ENCODE measurements at places on chromosomes 13 and 19.

GRCh38 chr19:3234800-3235199 lies 10.3 kb downstream of the CELF5 start:
- no peak for DNase-seq

GRCh38 chr19:44010468-44010867 lies 7.7 kb downstream of the ZNF230 start:
- no peak for DNase-seq

DNA sequence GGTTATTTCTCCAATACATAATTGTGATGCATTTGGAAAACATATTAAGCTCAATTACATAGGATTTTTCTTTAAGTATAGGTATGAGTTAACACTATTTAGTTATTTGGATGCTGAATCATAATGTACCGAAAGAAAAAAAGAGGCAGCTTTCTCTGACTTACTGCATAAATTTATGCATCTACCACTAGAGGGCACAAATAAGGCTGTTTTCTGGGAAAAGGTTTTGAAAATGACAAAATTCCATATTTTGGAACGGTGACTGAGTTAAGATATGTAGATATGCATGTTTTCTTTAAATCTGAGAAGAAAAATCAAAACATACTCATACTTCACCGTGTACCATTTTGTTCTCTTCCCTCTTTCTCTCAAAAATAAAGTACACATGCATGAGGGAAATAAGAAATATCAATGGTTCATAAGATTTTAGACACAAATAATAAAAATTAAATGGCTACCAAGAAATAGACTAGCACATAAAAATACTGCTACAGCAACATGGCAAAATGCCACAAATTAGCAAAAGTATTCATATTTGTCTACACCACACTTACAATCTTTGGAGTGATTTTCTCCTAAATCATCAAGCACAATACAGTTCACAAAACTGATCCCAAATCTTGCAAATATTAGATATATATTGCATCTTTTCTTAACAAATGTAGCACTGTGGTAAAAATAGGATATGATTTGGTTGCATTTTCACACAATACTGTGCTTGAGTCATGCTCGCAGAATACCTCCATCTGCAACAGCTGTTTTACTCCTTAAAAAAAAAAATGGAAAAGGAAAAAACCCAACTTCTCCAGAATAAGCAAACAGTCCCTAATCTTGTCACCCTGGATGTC lies 260.0 kb downstream of the FGF14 start:
- no peak for DNase-seq

DNA sequence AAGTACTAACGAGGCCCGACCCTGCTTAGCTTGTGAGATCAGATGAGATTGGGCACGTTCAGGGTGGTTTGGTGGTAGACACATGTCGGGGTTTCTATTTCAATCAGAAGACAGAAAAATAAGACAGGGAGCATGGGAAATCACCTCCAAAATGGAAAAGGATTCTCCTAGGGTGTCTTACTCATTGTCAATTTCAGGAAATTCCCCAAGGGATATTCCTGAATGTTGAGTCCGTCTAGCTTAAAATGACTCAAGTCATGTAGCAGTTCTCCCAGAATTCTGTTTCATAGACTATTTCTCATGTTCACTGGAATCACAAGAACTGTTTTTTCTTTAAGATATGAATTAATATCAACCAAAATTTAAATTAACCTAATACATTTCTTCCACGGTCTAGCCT lies 380.1 kb downstream of the EFNB2 start:
- no peak for DNase-seq

GRCh38 chr13:103358255-103358932 lies 292.2 kb upstream of the SLC10A2 start:
- no peak for DNase-seq

DNA sequence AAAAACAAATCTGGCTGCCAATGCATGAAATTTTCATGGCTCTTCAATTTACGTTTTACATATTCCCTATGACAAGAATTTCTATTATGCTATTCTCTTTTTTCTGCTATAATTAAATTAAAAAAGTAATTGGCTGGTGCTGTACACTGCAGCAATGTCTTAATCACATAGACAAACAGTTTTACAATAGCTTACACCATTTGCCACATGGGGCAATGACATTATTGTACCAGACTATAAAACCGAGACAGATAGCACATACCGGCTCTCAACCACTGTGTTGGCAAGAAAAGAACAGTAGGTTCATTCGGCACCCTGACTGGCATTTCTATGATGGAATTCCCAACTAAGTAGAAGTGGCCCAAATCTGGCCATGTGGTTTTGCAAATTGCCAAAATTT lies 67.7 kb downstream of the DACH1 start:
- DNase-seq: no peak

- no peak for DNase-seq
These were observed 324.8 kb upstream of the PCDH9 start for GRCh38 chr13:67554746-67555452.

DNA sequence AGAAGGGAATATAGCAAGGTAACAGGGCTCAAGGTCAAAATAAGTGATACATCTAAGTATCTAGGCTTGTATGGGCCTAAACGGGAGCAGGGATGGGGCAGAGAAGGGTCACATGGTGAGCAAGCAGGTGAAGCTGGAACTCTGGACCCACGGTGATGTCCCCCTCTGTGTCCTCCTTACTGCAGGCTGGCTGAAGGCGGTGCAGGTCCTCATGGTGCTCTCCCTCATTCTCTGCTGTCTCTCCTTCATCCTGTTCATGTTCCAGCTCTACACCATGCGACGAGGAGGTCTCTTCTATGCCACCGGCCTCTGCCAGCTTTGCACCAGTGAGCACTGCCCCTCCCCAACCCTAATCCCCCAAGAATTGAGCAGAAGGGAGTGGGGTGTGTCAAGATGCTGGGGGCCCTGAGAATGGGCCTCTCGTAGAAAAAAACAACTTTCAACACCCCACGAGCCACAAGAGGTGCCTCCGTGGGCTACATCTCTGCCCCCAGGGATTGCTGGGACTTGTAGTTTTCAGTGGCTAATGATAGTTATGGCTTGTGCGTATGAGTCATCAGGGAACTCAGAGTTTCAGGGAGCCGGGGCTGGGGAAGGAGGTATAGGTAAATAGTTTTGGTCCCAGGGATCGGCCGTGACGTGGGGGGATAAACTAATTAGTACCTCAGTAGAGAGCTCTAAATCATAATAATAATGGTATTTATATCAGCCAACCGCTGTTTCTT lies 4.0 kb downstream of the EMP3 start:
- DNase-seq: no peak

DNA sequence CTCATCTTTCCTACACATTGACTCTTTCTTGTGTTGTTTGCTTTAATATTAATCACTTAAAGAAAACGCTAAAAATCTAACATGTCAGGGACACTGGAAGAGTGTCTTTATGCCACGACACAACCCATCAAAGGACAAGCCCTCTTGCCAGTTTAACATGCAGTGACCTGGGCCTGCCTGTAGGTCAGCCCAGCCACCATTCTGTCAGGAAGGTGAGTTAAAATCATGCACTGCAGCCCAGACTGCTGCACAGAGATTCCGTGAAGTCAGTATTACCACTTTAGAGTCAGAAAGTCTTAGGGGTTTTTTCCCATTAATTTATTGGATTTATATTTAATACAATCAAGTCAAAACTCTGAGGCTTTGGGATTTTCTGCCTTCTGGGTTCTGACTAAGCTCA lies 58.0 kb downstream of the TNFRSF19 start:
- DNase-seq: no peak

DNA sequence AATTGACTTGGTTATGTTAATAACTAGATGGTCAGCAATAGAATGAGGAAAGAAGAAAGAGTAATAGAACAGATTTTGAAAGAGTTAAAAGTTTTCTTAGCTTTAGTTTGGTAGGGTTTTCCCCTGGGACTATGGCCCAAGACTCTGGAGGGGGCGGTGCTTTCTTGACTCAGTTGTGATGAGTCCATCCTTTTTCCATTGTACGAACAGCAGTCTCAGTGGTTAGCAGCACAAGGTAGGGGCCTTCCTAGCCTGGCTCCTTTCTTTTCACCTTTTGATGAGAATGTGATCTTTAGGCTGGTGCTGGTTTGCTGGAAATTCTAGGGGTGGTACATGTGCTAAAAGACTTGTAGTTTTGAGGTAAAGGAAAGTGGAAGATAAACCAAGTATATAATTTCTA lies 38.8 kb downstream of the ZNF506 start:
- DNase-seq: no peak

DNA sequence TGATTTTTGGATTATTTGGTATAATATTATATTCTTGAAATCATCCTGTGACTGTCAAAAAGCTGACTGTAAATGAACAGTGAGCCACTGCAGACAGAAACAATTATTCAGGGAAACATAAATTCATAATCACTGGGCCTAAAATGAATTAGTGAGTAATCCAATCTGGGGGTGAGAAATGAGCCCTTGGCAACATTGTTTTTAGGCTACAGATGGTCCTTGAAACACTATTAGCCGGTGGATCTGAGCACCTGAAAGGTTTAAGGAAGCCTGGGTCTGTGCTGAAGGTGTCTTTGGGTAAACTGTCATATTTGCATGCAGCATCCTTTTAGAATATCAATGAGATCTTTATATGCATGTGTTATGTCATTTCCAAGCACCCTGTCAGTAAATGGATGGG lies 290.7 kb downstream of the ATP8A2 start:
- DNase-seq: no peak

DNA sequence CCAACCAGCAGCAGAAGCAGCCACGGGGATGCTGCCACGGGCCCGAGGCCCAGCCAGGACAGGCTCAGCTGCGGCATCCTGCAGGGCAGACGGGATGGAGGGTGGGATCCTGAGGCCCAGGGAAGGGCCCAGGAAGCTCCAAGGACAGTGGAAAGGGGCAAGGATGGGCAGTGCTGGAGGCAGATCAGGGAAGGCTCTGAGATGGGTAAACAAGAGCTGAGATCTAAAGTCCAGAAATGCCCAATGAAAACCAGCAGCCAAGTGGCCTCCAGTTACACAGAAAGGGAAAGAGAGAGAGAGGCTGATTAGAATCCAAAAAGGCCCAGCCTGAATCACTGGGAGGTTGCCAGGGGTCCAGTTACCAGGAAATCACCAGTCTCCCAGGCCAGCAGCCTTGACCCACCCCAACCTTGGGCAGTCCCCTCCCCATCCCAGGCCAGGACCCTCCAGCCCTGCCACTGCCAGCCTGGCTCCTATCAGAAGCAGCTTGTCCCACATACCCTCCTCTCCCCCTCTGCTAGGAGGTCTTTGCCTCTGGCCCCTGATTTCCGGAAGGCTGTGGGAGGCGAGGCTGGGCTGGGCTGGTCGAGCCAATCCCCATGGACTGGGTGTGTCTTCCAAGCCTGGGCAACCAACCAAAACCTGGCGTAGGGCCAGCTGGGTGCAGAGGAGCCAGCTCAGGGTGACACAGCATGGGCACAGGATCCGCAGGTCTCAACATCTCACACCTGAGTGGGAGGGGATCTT lies at the start of gene CYP4F11:
CYP4F11 (minus strand) TSS at position 198 of the 747 bp plus-strand sequence; CDS start at position 77, 121 bp downstream.
- DNase-seq: no peak

DNA sequence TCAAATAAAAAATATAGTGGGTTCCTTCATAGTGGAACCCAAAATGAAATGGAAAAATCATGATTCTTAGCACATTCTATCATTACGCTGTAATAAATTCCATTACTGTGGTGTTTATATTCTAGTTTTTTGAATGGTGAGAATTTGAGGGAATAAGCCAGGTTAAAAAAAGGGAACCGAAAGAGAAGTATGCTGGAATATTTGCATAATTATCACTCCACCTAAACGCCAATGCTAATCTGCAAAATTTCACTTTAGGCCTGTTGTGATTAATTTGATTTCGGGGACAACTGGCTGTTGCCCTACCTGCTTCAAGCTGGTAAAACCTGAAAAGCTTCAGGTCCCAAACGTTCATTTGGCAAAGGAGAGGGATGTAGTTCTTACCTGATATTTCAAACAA lies 32.1 kb upstream of the SCEL start:
- no peak for DNase-seq

GRCh38 chr13:113052206-113052605 lies 53.4 kb upstream of the F7 start:
- no peak for DNase-seq

- no peak for DNase-seq
These were observed 490 bp downstream of the ITPKC start for GRCh38 chr19:40717325-40717879.

- DNase-seq: no peak
These were observed 6.2 kb upstream of the WBP4 start for GRCh38 chr13:41054919-41055619.
